Non-pigmented ciliary epithelial cell (primary cell): ENCODE measurements at places on chromosomes 5 and 9.

DNA sequence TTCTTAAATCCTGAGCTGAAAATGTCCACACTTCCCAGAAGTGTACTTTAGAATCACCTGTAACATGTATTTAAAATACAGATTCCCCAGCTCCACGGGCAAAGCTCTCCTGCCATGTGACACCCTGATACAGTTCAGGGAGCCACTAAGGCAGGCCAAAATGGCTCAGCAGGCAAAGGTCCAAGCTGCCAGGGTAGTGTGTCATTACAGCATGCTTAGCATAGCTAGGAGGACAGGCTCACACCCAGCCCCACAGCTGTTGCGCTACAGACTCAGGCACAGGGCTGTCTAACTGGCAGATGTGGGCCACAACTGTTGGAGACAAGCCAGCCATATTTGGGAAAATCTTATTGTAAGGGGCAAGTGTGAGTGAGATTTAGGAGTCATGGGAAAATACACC lies 73.0 kb downstream of the C9orf85 start:
- DNase-seq: no peak

DNA sequence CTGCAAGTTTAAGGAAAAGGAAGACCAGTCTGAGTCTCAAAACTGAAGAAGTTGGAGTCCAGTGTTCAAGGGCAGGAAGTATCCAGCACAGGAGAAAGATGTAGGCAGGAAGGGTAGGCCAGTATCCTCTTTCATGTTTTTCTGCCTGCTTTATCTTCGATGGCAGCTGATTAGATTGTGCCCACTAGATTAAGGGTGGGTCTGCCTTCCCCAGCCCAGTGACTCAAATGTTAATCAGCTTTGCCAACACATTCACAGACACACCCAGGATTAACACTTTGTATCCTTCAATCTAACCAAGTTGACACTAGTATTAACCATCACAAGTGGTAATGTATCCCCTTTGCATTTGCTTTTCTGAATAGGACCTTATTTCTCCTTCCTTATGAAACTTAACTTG lies 535.9 kb upstream of the FTMT start:
- DNase-seq: no peak

- no peak for DNase-seq
Observed at GRCh38 chr9:93601063-93601462, 24.7 kb downstream of the PHF2 start.

DNA sequence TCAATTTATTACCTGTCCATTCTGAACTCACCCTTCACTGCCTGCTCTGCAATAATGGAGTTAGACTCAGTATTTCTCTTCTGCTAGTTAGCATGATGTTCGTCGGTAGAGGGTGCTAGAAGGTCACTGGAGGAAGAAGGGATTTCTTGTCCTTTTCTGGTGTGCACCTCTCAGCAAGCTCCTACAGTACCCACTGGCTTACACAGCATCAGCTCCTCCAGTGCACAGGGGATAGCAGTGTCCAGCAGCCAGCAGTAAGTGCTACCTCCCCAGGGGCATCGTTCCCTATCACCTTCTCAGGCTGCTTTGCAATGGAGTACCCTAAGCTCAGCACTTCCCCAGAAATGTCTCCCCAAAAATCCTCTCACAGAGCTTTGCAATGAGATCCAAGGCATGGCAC lies 45.9 kb upstream of the APC start:
- no peak for DNase-seq

GRCh38 chr9:16010221-16010620 lies 457.4 kb downstream of the CCDC171 start:
- no peak for DNase-seq

DNA sequence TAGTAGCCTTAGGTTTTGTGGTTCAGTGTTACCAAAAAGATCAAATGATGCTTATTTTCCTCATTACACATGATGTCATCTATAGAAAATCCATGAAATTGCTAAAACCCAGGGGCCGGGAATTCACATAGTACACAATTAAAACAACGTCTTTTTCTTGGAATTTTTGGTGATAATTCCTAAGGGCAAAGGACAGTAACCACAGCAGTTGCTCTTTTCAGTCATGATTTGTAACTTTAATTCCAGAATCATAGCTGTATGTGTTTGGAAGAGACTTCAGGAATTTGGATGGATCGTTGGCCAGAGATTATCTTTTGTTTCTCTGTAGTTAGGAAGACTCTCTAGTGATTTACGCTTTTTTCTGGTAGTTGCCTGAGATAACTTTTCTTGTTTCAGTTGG lies 748.7 kb downstream of the TLE4 start:
- no peak for DNase-seq

- DNase-seq: peak; percentile 61
Observed at GRCh38 chr9:88458716-88459465, 70.6 kb downstream of the SPIN1 start.
